ENCODE measurements at places on chromosomes 3 and 15.

DNA sequence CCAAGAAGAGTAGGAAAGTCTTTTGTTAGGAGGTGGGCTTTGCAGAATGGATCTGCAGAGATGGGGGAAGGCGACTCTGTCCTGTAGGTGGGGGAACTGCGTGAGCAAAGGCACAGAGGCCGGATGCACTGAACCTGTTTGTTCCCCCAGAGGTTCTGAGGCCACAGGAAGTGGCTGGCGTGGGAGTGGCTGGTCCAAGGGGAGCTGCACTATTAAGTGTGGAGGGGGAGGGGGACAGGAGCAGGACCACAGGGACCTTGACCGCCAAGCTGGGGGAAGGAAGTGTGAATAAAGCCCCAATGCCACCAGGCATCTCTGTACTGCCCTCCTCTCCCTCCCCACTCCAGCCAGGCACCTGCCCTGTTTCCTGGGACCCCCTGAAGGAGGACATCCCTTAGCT, 51.8 kb downstream of the CYP11A1 start:
- DNase-seq = no peak

DNA sequence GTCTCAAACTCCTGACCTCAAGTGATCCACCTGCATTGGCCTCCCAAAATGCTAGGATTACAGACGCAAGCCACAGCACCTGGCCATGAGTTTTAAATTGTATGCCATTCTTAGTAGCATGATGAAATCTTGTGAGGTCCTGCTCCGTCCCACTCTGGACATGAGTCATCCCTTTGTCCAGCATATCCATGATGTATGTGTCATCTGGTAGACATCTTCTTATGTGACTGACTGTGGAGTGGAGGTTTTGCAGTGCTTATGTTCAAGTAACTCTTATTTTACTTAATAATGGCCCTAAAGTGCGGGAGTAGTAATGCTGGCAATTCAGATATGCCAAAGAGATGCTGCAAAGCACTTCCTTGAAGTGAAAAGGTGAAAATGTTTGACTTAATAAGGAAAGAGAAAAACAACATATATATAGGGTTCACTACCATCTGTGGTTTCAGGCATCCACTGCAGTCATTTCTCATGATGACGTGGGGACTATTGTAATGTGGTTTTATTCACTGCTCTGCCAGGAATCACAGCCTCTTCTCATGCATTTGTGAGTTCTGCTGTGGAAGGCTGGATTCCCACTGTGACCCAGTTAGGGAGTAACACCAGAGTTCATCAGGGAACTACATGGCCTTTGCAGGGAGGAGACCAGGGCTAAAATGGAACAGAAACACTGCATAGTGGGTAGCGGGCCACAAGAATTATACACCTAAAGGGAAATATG, 204.6 kb upstream of the STRIT1 start:
- DNase-seq = no peak

- DNase-seq = no peak
Observed at GRCh38 chr3:111761309-111761795, 97.7 kb upstream of the PHLDB2 start.

DNA sequence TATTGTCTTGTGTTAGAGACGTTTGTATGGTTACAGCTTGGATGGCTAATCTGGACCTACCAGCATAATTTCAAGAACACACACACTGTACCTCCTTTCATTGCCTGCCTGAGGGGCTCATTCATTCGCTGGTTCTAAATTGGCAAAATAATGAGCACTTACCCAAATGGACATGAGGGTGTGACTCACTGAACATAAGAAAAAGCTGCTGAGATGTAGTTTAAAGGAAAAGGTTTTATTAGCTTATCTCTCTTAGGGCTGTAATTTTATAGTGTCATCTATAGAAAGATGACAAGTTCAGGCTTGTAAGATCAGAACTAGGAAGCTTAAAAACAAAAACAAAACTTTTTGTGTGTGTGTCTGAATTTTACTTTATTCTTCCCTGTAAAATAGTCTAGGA, 120.7 kb upstream of the WNT7A start:
- DNase-seq = no peak

GRCh38 chr3:123353850-123354233, 95.0 kb downstream of the ADCY5 start:
- no peak for DNase-seq

DNA sequence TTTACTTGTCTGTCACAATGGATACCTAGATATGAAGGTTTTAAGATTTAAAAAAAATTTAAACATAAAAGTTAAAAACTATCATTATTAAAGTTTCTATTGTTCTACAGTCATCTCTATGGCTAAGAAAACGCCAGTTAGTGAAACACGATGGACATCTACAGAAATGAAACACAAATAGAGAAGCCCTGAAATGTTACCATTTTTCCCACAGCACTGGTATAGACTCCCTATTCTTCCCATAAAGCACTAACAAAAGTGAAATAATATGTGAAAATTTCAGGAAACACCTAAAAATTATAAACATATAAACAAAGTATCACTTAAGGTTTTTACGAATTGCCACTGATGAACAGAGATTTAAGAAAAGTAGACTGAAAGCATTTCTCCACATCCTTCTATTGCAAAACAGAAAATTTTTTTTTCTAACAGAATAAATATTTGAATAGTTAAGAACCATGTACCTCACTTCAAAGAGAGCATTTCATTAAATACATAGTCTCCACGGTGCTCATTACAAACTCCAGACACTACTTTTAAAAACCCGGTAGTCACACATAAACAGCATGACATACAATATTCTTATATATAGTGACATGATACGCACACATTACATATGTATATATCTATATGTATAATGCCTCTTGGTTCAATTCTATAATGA, 7.1 kb upstream of the NEK10 start:
- DNase-seq = no peak

GRCh38 chr3:120821426-120821825, 78.9 kb downstream of the GTF2E1 start:
- DNase-seq = no peak

GRCh38 chr3:63494646-63495045, 157.8 kb upstream of the SNTN start:
- DNase-seq = no peak

GRCh38 chr3:121431726-121432517, 113.9 kb downstream of the POLQ start:
- DNase-seq = no peak

GRCh38 chr3:12793701-12794100, 2.8 kb upstream of the CAND2 start:
- DNase-seq = no peak

- DNase-seq = no peak
Observed at GRCh38 chr15:57228395-57228794, 147.9 kb upstream of the CGNL1 start.

GRCh38 chr3:50264383-50264963, 4.5 kb upstream of the SEMA3B start:
- DNase-seq = no peak

DNA sequence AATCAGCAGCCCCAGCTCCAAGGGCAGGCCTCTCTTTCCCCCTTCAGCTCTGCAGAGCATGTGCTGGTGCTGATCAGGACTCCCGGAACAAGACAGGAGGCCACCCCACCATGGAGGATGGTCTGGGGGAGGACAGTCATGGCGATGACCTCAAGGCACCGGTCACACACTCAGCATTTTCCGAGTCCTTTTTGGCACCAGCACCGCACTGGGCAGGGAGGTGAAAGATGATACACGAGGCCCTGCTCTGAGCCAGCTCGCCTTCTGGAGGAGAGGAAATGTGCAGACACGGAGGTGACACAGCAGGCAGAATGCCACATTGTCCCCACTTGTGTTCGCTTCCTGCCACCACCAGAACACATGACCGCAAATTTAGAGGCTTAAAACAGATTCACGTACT, 61.8 kb upstream of the SEC61A1 start:
- no peak for DNase-seq

DNA sequence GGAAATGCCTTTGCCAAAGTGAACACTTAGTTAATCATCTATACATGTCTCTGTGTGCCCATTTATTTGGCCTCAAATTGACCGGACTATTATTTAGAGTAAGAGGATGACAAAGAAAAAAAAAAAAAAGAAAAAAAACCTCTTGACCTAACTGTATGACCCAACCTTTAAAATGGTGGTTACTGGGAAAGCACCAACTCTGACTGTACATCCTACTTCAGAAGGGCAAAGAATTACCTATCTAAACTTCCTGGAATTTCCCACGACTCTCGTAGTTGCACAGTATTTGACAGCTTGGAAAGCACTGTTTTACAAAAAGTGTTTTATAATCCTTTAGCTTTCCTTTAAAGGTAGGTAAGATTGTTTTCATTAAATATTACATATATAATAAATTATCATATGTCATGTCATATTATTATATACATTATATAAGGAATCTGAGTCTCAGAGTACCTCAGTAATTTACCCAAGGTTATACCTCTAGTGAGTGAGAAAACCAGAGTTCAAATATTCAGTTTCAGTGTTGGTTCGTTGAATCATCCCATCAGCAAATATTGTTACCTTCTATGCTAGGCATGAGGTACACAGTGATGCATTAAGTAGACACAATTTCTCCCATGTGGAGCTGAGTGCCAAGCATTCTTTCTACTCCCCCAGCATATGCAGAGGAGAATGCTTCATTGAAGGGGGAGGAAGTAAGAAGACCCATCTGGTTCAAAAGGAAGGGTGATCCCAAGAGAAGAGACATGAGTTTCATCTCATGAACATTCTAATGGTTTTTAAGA, 5.0 kb downstream of the BCL2A1 start:
- DNase-seq = no peak

GRCh38 chr3:62718515-62719320, 156.5 kb downstream of the CADPS start:
- no peak for DNase-seq

Data from NCI-H510A (cell line).